ACHN (cell line): ENCODE measurements at places on chromosomes 4 and X.

DNA sequence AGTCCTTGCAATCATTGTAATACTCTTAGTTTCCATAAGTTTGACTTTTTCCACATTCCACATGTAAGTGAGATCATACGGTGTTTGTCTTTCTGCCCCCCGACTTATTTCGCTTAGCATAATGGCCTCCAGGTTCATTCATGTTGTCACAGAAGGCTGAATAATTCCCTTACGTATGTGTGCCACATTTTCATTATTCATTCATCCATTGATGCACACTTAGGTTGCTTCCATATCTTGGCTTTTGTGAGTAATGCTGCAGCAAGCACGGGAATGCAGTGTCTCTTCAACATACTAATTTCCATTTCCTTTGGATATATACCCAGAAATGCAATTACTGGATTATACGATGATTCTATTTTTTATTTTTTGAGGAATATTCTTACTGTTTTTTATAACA is 22.0 kb upstream of the VEGFC start:
- DNase-seq, result no peak

- DNase-seq, result no peak
Measured at GRCh38 chrX:38236901-38237615, 16.4 kb upstream of the SRPX start.

DNA sequence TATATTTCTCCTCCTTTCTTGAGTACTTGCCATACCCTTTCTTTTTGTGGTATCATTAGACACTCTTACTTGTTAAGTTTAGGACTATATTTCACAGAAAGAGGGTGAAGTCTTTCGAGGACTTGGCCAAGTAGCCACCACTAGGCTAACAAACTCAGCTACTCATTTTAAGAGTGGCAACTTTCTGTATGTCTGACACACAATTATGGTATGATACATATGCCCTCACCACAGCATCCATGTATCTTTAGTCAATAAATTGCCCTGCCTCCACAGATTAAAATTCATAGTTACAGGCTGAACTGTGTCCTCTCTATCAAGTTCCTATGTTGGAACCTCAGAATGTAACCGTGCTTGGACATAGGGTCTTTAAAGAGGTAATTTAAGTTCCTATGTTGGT is 23.2 kb downstream of the TAPT1 start:
- DNase-seq, result no peak

- DNase-seq, result no peak
Measured at GRCh38 chr4:146932116-146932515, 13.5 kb downstream of the TTC29 start.

GRCh38 chrX:100625985-100626491 is 10.6 kb downstream of the TSPAN6 start:
- DNase-seq, result no peak

GRCh38 chr4:72325215-72325614 is 243.8 kb downstream of the ADAMTS3 start:
- no peak for DNase-seq

DNA sequence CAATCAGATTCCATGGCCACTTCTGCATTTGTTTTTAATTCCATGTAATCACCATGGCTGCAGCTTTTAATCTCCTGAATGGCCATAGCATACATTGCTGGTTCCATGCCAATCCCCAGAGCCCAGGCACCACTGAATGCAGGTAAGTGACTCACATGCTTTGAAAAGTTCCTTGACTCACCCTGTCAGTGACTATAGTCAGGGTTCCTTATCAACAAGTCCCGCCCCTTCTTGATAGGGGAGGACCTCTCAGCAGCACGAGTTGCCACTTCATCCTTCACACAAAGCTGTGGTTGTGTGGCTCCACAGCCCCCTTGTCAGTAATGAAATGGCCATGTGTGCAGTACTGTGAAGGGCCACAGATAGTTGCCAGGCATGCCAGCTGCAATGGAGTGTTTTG is 516.6 kb downstream of the PPARGC1A start:
- peak; percentile 54 for DNase-seq

GRCh38 chr4:181331214-181331613 is 912.0 kb upstream of the TENM3 start:
- no peak for DNase-seq

GRCh38 chr4:40240040-40240653 is 43.3 kb downstream of the RHOH start:
- DNase-seq, result no peak

- DNase-seq, result no peak
Measured at GRCh38 chrX:26889574-26889973, 573.6 kb downstream of the PPP4R3C start.

DNA sequence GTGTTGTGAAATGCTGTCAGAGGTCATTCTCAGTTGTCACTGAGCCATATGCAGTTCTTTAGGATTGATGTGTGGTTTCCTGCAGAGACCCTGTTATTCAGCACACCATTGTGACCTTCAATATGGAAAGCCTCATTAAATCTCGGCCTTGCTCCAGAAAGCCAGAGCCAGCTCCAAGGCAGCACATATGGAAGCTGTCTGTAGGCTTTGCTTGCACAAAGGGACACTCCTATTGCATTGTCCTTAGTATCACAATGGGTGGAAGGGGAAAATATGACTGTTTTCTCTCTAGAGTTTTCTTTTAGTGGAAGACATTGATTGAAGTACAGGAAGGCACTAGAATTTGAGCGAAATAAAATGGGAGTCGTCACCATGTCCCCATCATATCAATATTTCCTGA is 179.0 kb downstream of the CEP135 start:
- no peak for DNase-seq

DNA sequence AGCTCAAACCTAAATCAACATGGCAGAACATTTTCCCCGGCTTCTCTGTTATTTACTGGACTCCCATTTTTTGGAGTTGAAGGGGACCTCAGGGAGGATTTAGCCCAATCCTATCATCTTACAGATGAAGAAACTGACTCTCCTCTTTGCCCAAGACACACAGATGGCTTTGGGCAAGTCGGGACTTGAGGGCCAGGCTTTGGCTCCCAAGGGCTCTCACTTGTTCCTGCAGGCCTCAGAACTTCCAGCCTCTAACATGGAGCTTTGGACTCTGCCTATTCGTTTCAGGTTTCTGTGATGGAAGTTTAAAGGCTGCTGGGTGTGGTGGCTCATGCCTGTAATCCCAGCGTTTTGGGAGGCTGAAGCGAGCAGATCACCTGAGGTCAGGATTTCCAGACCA is 59.5 kb downstream of the RHOH start:
- DNase-seq, result no peak

DNA sequence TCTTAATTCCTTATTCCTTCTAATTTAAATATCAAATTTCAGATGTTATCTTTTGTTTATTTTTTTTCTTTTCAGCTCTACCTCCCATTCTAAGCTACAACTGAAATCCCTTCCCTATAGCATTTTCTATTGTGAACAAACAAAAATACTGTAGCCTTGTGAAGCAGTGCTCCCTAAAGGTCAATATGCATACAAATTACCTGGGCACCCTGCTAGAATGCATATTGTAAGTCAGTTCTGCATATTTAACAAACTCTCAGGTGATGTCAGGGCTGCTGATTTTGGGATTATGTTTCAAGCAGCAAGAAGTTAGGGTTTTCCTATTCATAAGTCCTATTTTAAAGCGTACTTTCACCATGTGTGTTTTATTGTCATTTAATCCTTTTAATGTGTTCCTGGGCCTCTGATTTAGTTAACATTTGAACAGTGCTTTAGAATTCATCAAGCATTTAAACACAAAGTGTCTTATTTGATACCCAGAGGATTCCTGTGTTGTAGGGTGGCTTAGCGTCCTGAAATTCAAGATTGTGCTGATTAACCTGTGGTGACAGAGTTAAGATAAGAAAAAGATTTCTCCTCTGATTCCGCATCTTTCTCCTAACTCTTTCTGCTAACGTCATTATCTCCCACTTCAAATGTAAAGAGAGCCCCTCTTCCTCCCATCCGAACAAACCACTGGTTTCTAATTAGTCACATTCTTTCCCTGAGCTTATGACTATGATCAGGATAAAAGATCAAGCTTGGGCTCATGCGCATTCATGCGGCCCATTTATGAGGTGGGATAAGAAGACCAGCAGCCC is 221.3 kb downstream of the ANK2 start:
- no peak for DNase-seq

DNA sequence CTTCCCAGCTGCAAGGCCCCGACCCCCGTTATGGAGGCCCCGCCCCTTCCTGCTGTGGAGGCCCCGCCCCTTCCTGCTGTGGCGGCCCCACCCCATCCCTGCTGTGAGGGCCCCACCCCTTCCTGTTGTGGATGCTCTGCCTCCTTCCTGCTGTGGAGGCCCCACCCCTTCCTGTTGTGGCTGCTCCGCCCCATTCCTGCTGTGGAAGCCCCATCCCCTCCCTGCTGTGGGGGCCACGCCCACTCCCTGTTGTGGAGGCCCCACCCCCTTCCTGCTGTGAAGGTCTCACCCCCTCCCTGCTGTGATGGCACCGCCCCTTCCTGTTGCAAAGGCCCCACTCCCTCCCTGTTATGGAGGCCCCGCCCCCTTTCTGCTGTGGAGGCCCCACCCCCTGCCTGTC is 104.9 kb upstream of the PSAPL1 start:
- no peak for DNase-seq

GRCh38 chr4:130675266-130675665 is 1579.3 kb downstream of the C4orf33 start:
- no peak for DNase-seq

- DNase-seq, result no peak
Measured at GRCh38 chr4:7200801-7201200, 8.5 kb downstream of the SORCS2 start.

- no peak for DNase-seq
Measured at GRCh38 chrX:67564475-67564874, 20.7 kb downstream of the AR start.

DNA sequence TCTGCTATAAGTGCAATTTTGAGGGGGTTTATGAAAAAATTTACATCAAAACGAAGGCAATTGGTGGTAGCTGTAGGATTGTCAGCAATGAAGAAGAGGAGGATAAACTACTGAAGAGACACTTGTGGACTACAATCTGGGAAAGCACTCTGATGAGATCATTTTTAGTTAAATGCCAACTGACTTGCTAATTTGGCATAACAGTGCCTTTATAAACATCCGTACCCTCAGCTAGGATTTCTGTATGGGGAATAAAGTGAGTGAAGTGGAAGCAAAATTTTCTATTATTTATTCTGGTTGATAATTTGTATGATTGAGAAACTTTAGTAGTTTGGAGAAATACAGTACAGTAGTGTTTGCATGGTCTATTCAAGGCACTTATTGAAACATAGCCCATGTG is 11.2 kb upstream of the GNRHR start:
- no peak for DNase-seq

GRCh38 chrX:87067795-87068369 is 449.7 kb upstream of the KLHL4 start:
- no peak for DNase-seq

DNA sequence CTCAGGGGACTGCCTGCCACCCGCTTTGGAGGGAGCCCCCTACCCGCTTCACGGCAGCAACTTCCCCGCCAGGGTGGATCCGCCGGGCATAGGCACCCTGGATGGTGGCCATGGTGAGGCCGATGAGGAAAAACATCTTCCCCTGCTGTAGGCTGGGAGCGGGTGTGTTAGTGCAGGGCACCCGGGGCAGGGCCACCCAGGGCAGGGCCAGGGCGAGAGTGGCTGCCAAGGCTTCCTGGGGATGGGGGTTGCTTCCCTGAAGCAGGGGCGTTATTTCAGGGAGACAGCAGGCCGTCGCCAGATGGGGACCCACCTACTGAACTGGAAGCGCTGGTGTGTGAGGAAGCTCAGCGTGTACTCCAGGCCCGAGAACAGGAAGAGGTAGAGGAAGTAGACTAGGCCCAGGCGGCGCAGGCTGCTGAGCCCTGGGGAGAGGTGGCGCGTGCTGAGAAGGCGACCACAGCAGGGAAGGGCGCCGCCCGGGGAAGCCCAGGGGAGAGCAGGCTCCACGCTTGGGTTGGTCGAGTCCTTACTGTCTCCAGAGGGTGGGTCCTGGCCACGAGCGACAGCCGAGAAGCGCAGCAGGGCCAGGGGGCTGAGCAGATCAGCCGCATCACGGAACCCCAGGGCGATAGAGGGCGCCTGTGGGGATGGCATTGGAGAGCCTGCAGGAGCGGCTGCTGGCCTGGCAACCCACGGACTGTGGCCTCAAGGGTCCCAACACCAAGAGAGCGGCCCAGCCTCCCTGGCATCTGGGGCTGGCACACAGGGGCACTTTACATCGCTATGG is 31.5 kb downstream of the NOP14 start:
- no peak for DNase-seq

GRCh38 chr4:67084783-67085182 is 460.5 kb downstream of the CENPC start:
- DNase-seq, result no peak

DNA sequence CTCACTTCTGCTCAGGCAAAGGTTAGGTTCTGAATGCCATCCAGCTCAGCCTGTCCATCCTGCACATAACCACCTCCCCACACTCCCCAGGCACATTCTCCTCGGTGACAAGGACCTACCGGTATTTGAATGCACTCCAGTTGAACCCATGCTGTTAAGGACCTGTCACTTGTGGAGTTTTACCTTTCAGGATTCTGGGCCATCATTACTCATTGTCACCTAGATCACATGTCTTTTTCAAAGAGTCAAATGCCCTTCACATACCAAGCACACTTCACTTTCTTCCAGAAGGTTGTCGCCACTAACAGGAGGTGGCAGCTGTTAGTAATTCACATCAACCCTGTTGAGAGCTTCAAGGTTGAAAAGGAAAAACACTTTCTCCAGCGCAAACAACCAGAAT is 218.3 kb downstream of the SOWAHB start:
- DNase-seq, result no peak

DNA sequence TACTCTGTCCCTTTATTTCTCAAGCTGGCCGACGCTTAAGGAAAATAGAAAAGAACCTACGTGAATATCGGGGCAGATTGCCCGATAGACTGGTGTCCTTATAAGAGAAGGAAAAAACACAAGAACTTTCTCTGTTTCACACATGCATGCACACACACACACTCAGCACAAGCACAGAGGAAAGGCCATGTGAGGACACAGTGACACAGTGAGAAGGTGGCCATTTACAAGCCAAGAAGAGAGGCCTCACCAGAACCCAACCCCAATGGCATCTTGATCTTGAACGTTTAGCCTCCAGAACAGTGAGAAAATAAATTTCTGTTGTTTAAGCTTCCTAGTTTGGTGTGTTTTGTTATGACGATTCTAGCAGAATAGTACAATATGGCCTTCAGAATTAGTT is 37.0 kb downstream of the SPRY1 start:
- no peak for DNase-seq

DNA sequence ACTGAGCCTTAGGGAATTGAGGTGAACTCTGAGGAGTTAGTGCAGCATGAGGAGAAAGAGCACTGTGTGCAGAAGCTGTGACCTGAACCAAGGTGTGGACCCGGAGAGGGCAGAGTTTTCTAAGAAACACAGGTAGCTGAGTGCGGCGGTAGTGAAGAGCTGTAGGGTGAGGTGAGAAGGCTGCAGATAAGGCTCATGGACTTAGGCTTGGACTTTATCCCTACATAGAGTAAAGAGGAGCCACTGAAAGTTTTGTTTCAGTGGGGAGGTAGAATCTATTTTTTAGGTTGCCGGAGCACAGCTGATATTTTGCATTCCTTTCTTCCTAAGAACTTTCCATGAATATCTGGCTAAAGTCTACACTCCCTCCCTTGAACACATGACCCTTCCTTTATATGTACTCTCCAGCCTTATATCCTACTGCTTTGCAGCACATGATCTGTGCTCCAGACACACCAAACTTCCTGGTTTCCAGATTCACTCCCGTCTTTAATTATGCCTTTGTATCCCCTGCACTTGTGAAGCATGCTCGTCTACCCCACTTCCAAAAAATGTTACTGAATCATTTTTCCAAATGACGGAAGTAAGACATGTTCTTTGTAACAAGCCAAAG is 10.6 kb upstream of the PGRMC2 start:
- no peak for DNase-seq
